ENCODE measurements at places on chromosomes 5 and 9. TPM values are rescaled to one million over a fixed set of nuclear protein-coding genes. Genes with fewer than 3 reads are reported as not detected.

STXBP1 gene
- polyA plus RNA-seq, result 32.2 TPM

GRCh38 chr5:59618644-59619043 lies 274.9 kb downstream of the PDE4D start:
- DNase-seq, result no peak

DNA sequence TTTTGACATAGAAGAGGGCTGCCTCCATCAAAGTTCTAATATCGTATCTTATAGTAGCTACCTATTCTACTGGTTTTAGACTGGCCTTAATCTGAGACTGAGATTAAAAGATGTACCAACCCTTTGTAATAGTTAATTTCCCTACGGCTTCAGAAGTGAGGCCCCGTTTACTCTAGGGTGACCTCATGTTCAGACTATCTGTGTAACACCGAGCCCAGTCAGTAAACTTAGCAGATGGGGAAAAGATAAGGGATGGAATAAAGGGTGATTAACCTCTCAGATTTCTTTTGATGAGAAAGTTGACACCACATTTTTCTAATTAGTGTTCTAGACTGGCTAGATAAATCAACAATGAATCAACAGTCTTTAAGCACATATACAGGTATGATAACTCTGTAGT lies 283.1 kb downstream of the KCTD16 start:
- DNase-seq, result no peak

GRCh38 chr9:129154866-129155477 lies 23.1 kb downstream of the IER5L start:
- DNase-seq, result no peak

ZFP37 gene
- polyA plus RNA-seq, result 13.8 TPM

WDR31 gene
- polyA plus RNA-seq, result 7.7 TPM

DNA sequence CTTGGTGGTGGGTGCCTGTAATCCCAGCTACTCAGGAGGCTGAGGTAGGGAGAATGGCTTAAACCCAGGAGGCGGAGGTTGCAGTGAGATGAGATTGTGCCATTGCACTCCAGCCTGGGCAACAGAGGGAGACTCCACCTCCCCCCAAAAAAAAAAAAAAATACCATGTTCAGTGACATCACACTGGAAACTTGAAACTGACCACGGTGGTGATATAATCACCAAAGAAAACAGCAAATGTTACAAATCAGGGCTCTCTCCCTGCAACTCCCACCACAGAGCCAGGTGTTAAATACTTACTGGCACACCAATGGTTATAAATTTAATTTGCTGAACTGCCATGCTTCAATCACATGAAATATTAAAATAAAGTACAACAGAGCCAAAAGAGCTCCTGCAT lies 81.4 kb downstream of the ZNF608 start:
- no peak for DNase-seq

- no peak for DNase-seq
Measured at GRCh38 chr5:75509546-75509945, 1.9 kb downstream of the CERT1 start.

SIT1 gene
- 0.32 TPM for polyA plus RNA-seq

GRCh38 chr9:22537721-22538120 lies 91.1 kb downstream of the DMRTA1 start:
- DNase-seq, result no peak

DNA sequence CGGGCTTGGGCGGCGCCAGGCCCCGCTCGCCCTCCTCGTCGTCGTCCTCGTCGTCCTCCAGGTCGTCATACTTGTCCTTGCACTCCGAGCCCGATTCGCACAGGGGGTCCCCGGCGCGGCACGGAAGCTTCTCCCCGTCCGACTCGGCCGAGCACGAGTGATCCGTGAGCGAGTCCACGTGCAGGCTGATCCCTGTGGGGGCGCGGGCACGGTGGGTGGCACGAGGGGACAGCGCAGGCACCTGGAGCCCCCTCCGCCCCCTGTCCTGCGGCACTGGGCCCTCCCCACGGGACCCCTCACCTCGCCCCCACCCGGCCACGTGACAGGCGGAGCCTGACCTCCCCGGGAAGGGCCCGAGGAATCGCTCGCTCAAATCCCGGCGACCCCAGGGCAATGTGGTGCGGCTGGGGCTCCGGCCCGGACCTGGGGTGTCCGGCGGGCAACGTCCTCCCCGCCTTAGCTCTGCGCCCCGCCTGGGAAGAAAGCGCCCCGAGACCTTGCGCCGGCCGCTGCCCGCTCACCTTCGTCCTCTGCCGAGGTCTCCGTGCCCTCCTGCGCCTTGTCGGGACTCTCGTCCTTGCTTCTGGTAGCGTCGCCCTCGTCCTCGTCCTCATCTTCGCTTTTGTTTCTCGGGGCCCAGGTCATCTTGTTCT lies 2.5 kb downstream of the IRX2 start:
- DNase-seq, result no peak
